ENCODE measurements at places on chromosomes 7 and 10.

DNA sequence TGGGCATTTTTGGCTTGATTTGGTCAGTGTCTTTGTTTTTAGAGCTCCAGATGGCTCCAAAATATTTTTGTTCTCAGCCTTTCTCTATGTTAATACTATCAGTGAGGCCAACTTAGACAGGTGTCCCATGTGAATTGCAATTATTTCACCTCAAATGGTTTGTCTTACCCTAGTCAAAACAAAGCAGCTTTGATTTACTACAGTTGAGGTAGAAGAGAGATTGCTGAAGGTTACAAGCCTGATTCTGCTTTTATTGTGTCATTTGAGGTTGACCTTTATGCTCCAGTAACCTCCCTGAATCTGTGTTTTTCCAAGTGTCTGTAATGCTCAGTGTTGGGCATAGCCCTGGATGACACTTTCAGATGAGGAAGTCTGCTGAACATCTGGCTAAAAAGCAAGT, 882.9 kb downstream of the NRG3 start:
- DNase-seq: no peak

DNA sequence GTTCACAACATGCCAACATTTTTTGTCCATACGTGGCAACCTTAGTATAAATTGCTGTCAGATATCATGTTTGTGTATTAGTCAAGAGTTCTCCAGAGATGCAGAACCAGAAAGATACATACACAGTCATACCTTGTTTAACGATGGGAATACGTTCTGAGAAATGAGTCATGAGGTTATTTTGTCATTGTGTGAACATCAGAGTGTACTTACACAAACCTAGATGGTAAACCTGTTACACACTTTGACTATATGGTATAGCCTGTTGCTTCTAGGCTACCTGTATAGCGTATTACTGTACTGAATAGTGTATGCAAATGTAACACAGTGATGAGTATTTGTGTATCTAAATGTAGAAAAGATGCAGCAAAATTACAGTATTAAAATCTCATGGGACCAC, 22.3 kb downstream of the ZNF518A start:
- DNase-seq: no peak

GRCh38 chr10:129421399-129422010, 45.5 kb upstream of the MGMT start:
- no peak for DNase-seq

DNA sequence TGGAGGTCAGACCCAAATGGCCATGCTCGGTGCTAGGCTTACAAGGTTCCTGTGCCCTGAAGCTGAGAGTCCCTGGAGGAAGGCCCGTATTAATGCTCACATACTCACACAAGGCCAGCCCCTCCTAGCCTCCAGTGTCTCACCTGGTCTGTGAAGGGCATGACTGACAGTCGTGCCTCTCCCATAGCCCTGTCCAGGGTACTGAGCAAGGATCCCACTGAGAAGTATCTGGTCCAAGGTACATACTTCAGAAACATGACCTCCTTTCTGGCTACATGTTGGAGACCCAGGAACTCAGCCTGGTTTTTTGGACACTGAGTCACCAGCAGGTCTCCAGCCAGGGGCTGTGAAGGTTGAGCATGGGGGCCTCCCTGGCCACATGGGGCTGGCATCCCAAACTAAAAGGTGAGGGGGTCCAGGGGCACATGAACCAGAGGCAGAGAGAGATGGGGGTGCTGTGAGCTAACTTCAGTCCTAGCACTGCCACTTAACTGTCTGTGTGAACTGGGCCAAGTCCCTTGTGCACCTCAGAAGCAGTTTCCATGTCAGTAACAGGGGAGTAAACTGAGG, 17.6 kb upstream of the RASGEF1A start:
- no peak for DNase-seq

GRCh38 chr10:77564731-77565589, 72.6 kb downstream of the KCNMA1 start:
- DNase-seq: no peak

DNA sequence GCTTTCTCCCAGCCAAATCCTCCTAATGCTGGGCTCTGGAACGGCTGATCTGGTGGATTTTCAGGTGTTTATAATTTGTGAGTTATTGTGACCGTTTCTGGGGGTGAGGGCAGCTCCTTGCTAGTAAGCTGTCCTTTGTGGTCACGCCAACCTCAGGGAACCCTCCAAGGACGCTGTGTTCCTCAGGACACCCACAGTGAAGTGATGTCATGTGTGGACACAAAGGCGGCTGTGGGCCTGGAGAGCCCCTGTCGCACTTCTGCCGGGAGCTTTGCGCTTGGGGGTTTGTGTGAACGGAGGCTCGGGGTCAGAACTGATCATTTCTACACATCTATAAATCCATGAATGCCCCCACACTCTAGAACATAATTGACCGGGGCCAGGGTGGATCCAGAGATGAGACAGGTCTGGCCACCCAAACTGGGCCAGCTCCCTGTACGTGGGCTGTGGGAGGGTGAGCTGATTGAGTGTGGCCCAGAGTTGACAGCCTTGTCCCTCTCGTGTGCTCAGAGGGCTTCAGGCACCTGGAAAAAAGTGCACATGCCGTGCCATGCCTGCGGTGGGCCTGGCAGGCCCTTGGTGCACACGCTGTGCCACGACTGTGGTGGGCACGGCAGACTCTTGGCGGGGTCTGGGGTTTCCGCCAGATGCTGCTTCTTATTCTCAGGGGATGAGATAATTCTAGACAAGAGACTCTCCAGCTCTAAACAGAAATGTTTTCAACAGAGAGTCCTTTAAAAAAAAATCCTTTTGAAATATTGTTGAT, 130.2 kb downstream of the VIPR2 start:
- DNase-seq: no peak

DNA sequence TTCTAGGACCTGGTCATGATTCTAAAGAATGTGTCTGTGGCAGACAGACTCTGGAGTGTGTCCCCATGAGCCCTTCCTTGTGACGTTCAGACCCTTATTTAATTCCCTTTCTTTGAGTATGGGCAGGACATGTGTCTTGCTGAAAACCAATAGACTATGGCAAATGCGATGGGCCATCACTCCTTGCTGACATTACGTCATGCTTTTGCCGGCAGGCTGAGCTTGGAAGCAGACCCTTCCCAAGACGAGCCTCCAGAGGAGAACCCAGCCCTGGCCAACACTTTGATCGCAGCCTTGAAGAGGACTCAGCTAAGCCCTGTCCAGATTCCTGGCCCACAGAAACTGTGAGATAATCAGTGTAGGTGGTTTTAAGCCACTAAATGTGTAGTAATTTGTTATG, 18.4 kb upstream of the TMEM236 start:
- no peak for DNase-seq

GRCh38 chr7:135597181-135597925, 39.6 kb downstream of the NUP205 start:
- DNase-seq: no peak

DNA sequence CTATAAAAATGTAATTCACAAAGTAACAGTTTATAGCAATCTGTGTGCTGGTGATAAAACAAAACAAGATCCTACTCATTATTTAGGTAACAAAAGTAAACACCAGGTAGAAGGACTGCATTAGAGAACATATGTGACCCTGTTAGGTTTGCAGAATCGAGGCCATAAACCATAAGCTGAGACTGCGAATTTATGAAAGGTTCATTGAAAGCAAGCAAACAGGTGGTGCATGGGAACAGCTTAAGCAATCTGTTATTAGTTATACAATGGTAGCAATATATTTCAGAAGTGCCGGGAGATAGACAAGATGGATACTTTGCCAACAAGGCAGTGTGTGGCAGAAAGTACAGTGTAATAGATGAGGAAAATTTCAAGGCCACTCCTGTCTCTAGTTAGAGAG, 23.5 kb upstream of the FAM133B start:
- DNase-seq: no peak

- no peak for DNase-seq
Measured at GRCh38 chr7:136183981-136184380, 206.8 kb upstream of the MTPN start.

- no peak for DNase-seq
Measured at GRCh38 chr10:116001262-116001857, 271.6 kb downstream of the GFRA1 start.

DNA sequence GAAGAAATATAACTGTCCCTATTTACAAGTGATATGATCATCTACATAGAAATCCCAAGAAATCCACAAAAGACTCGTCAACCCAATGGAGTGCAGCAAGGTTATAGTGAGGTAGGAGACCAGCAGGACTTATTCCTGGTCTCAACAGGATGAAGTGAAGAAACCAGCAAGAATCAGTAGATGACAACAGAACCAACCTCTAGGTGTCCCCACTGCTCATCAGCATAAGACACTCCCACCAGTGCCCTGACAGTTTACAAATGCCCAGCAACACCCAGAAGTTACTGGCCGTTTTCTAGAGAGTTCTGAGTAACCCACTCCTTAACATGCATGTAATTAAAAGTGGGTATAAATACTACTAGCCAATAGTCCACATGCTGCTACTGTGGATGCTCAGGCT, 470.5 kb upstream of the LRRTM3 start:
- no peak for DNase-seq

GRCh38 chr7:30143748-30144251, 9.0 kb downstream of the MTURN start:
- no peak for DNase-seq

- DNase-seq: no peak
Measured at GRCh38 chr7:4288791-4289394, 393.2 kb upstream of the FOXK1 start.

GRCh38 chr7:27134392-27134791, 3.8 kb upstream of the HOXA4 start:
- no peak for DNase-seq

DNA sequence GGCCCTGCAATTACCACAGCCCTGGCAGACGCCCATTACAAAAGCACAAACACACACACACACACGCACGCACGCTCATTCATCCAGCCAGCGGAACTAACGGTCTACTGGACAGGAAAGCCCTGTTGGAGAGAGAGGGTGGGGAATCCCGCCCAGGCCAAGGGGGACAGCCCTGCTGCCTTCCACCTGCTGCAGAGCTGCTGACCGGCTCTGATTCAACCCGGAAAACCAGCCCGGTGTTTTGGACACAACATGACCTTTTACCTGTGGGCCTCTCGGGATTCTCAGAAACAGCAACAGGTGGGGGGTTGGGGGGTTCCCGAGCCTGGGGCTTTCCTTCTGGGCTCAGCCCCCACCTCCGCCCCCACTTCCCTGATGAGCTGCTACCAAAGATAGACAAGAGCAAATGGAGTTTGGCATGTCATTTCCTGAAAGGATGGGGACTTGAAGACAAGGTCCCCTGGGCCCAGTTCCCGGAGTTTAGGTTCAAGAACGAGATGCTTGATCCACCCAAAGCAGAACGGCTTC, 18.5 kb upstream of the SERPINE1 start:
- DNase-seq: no peak

DNA sequence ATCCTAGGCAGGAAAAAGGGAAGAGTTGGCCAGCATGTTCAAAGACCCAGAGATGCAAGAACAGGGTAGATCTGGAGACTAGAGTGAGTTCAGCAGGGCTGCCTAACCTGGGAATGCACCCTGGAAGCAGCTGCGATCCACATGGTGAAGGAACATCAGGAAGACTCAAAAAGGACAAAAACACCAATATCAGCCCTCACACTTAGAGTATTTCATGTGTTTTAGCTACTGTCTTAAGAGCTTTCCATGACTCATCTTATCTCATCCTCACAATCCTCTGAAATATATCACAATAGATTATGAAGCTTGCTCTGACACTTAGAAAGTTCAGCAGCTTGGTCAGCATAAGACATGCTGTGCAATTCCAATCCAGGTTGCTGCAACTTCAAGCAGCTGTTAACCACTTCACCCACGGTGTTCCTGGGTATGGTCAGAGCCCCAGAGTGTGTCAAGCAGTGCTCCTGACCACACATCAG, 380.9 kb downstream of the PARD3 start:
- DNase-seq: no peak

DNA sequence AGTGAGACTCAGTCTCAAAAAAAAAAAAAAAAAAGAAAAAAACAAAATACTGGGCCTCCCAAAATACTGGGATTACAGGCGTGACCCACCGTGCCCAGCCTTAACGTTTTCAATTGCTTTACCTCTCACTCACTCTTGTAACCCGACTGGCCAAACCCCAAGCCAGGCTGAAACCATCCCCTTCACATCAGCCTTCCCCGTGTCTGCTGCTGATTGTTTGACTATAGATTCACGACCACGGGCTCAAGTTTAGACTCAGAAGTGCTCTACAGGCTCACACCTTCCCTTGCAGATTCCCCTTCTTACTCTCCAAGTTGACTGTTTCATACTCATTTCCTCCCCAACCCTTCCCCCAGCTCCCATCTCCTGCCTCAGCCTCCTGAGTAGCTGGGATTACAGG, 22.3 kb downstream of the TYW1 start:
- DNase-seq: no peak

- no peak for DNase-seq
Measured at GRCh38 chr10:112302335-112302734, 19.1 kb downstream of the TECTB start.

GRCh38 chr10:101331956-101332355, 22.0 kb upstream of the BTRC start:
- DNase-seq: no peak

- DNase-seq: no peak
Measured at GRCh38 chr7:47601119-47601880, 19.4 kb upstream of the TNS3 start.

GRCh38 chr10:128281861-128282260, 155.6 kb upstream of the MKI67 start:
- no peak for DNase-seq

DNA sequence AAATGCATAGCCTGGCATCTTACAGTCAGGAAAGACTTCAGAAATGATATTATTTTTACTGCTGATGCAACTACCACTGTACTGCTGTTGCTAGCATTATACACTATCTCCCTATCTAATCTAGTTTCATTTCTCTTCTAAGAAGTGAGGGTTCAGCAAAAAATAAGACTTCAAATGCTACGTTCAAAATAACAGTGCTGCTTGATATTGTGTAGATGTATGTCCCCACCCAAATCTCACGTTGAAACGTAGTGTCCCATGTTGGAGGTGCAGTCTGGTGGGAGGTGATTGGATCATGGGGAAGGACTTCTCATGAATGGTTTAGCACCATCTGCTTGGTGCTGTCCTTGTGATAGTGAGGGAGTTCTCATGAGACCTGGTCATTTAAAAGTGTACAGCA, 129.4 kb downstream of the ANK3 start:
- DNase-seq: no peak

- DNase-seq: no peak
Measured at GRCh38 chr7:14377646-14378266, 388.3 kb upstream of the ETV1 start.

DNA sequence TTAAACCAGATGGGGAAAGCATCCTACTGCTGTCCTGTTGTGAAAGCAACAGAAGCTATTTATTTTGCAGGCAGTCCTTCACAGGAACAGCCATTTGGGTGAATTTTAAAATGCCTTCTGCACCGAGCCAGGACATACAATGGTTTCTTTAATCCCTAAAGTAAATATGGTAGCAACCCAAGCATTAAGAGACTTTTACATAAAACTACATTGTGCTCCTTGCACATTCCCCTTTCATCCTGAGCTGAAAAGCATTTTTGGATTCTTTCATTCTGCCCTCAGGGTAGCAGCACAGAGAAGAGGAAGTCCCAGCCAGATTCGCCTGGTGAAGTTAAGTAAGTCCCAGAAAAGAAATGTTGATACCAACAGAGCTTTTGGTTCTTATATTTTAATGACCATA, 84.0 kb upstream of the FAM3C start:
- no peak for DNase-seq

GRCh38 chr10:120827251-120827875, 23.8 kb upstream of the WDR11 start:
- DNase-seq: no peak

All from stimulated activated CD4-positive, alpha-beta T cell treated with anti-CD3 and anti-CD28 coated beads, TNF-alpha, amount 100 ng/mL, for 48 hours (primary cell).